ENCODE measurements at places on chromosomes 3 and 15.
A peak's percentile ranks its signal among the peaks of the same experiment; 100 is the strongest.

DNA sequence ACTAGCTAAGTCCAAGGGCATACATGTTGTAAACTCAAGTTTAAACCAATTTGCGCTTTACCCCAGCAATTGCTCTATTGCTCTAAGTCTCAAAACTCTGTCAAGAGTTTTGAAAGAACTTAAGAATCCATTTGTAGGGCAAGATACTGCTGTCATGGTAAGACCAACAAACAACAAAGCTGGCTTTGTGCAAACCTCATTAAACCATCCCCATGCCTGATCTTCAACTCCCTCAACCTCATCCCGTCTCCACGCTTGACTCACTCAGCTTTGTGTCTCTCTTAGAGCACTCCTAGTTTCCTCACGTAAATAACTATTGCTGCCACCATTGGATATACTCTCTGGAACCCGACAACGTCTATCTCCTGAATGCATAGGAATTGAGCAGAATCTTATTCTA lies 20.6 kb upstream of the ARHGEF26 start:
- no peak for DNase-seq

DNA sequence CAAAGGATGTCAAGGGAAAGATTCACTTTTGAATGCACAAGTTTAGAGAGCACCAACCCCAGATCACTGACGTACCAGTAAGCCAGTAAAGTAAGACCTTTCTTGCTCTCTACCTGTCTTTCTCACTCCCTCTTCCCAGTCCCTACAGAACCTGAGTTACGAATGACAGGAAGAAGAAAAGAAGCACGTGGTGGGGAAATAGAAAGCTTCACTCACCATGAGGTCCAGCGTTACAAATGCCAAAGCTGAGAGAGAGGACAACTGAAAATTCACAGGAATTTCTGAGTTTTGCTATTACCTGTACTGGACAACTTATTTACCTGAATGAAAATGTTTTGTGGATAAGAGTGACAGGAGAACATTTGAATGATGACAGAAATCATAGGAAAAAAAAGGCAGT lies 133.2 kb upstream of the GBE1 start:
- no peak for DNase-seq

DNA sequence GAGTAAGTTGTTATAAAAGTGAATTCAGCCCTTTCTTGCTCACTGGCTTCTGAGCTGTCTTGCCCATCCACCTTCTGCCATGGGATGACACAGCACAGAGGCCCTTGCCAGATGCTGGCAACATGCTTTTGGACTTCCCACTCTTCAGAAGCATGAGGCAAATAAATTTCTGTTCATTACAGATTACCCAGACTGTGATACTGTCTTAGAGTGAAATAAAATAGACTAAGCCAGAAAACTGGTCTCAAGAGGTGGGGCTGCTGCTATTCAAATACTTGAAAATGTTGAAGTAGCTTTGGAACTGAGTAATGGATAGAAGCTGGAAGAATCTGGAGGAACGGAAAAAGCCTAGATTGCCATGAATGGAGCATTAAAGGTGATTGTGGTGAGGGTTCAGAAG lies 170.4 kb downstream of the ZMAT3 start:
- DNase-seq = no peak

GRCh38 chr3:124791142-124791541 lies 60.9 kb downstream of the UMPS start:
- DNase-seq = no peak

- no peak for DNase-seq
These were observed 326.6 kb upstream of the ALCAM start for GRCh38 chr3:105040026-105040622.

- no peak for DNase-seq
These were observed 2.6 kb upstream of the HCLS1 start for GRCh38 chr3:121663171-121663847.

DNA sequence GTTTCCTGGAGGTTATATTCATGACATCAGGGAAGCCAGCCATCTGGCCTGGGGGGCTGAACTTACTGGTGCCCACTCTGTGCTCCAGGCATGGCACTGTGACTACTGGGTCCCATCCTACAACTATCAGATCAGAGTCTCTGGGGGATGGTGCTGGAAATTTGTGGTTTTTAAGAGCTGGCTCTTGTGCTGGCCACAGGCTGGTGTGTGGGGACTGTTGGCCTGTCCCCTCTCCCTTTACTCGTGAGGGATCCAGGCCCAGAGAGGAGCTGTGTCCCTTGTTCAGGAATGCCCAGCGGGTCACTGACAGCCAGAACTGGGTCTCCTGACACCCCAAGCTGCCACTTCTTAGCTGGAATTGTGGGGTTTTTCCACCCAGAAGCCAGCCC lies 44.5 kb upstream of the SEC22A start:
- no peak for DNase-seq

GRCh38 chr3:6124875-6125274 lies 736.0 kb upstream of the GRM7 start:
- DNase-seq = no peak

GRCh38 chr3:122942937-122943827 lies 84.4 kb downstream of the SEMA5B start:
- DNase-seq = peak; percentile 37

DNA sequence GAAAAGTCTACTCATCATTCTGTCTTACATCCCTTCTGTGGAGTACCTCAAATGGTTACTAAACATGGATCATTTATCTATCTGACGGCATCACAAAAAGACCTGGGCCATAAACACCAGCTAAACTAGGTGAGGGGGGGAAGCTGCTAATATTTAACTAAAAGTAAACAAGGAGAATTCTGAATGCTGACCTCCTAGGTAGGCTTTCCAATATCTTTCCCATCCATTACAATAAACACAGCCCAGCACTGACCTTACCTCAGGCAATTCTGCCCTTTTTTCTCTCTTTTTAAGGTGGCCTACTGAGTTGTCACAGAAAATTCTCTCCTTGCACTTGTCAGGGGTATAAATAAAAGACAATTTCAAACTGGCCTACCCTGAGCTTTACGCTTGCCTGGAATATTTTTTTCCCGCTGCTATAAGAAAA lies 33.1 kb downstream of the USF3 start:
- no peak for DNase-seq

DNA sequence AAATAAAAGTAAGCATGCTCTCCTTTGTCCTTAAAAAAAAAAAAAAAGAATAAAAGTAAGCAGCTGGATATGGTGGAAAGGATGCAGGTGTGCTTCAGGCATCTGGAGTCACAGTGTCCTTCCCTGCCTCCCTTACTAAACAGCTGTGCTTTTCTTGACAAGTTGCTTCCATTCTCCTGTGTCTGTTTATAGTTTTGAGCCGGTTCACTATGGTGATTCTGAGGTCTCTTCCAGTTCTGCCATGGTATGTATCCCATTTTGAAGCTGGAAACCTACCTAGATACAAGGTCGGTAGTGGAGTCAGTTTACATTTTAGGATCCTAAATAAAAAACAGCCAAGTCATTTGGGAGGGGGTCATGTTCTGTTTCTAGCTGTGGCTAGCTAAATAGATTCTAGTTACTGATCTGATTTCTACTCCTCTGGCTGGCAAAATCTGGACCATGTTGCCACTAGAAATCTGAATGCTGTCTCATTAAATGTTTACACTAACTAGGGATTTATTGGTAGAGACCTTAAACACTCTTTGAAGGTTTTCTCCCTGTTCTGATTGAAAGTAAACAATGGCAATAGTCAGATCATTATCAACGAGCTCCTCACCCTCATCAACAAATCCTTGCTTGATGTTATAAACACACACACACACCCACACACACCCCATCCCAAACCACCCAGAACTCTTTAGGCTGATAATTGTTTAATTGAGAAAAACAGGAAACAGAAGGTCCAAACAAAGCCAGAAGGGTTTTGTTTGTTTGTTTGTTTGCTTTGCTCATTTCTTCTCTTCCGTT lies 7.9 kb downstream of the TNFSF10 start:
- no peak for DNase-seq

GRCh38 chr3:124318014-124318413 lies 326.1 kb upstream of the ROPN1 start:
- no peak for DNase-seq

GRCh38 chr3:110956081-110956480 lies 115.5 kb upstream of the NECTIN3 start:
- DNase-seq = no peak

- DNase-seq = no peak
These were observed 46.0 kb downstream of the KLF13 start for GRCh38 chr15:31372635-31373091.

GRCh38 chr3:9439331-9439730 lies 41.9 kb downstream of the SETD5 start:
- DNase-seq = no peak

GRCh38 chr15:58839485-58839884 lies 68.4 kb downstream of the MINDY2 start:
- DNase-seq = peak; percentile 7

- no peak for DNase-seq
These were observed 139.6 kb downstream of the LRRK1 start for GRCh38 chr15:101058735-101059134.

- no peak for DNase-seq
These were observed 177.6 kb downstream of the KCNAB1 start for GRCh38 chr3:156298014-156298413.

- no peak for DNase-seq
These were observed 47.7 kb upstream of the PTX3 start for GRCh38 chr3:157388976-157389375.

DNA sequence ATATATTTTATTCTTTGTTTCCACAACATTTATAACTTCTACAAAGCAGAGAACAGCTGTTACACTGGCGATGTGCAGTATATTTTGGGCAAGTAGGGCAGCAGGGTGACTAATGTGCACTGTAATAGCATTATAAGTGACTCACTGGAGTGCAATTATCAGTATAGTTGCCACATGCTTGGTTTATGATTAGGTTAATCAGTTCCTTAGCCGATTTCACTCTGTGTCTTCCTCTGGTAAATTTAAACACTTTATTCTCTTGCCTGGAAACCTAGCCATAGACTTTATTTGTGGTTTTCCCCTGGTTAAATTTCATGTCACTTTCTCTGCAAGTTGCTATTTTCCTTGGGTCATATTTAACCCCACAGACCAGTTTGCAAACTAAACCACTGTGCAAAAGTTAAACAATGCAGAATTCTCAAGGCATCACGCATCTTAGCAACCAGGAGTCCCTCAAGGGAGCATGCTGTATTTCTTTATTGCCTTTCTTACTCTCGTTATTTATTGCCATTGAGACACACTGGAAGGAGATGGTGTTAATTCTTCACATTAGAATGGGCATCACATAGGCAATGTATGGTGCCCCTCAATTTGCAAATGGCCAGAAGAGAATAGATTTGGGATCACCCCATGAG lies 690.2 kb upstream of the DPPA4 start:
- no peak for DNase-seq

GRCh38 chr3:127728417-127729015 lies 55.8 kb downstream of the ABTB1 start:
- peak; percentile 59 for DNase-seq

DNA sequence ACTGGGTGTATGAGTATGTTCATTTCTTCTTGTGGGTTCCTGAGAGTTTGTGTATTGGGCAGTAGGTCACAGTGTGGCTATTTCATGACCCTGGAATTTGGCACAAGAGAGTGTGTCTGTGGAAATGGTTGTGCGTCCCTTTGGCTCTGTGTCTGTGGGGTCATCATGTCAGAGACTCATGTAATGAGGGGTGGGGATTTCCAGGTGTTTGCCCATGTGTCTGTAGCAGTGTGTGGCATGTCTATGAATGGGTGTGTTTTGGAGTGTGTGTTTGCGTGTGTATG lies 1.3 kb upstream of the GATA2 start:
- no peak for DNase-seq

GRCh38 chr15:89002281-89002761 lies 85.9 kb upstream of the ABHD2 start:
- DNase-seq = peak; percentile 60

DNA sequence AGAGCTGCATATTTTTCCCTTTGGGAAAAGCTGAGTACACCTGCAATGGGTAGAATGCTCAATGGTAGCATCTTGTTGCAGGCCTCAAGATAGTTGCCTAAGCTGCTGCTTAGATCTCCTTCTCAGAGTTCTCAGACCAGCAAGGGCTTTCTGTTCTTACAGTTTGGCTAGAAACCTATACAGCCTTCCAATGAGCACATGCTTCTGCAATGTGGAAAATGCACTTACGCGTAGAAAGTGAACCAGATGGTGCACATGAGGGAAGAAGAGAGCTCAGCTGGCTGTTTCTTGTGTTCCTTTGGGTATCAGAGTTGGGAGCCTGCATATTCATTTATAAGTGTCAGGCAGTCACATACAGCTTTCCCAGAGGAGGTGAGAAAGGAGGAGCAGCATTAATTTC lies 136.4 kb downstream of the B3GALNT1 start:
- DNase-seq = no peak

DNA sequence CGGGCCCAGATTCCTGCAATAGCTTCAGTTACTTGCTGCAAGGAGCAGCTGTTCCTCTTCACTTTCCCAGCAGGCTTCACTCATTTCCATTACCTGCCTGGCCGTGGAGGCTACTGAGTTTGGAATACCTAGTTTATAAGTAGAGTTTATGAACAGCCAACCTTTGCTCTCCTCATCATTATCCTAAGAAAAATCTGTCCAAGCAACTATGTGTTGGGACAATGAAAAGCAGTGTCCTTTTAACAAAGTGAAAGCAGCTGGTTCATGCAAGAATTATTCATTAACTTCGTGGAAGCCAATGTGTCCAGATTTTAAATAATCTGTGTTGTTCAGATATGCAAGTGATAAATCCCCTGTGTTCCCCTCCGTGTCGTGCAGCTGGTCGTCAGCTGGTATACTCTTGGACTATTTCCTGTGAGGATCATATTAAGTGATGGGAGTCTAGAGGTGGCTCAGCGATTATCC lies 39.3 kb upstream of the SSR3 start:
- no peak for DNase-seq

- no peak for DNase-seq
These were observed 60.4 kb upstream of the CDIN1 start for GRCh38 chr15:36519067-36519466.

DNA sequence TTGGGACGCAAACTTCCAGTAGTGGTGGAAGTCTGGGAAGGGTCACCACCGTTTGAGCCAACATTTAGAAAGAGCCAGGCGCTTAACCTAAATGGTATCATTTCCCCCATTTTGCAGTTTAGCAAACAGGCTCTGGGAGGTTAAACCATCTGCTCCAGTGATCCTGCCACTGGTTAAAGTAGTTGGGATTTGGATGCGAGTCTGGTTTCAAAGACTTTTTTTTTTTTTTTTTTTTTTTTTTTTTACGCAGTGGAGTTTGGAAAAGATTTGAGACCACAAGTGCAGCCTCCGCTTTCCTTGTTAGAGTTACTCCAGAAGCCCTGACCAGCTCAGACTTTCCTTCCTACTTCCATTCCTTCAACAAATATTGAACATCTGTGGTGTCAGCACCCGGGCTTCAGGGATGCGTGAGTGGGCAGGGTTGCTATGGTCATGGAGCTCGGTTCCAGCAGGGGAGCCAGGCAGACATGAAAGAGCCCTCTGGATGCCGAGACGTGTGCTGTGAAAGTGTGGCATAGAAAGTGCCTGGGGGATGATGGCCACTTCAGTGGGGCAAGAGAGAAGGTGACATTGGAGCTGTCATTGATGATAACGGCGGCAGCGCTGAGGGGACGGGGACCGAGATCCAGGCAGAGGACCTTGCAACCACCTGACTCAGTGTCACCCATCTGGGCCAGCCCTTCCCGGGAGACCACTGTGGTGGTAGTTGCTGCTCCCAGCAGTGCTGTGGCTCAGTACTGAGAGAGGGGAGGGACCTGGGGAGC lies 1.1 kb upstream of the RNU6-1 start:
- DNase-seq = peak; percentile 40

All from inflammatory macrophage treated with lipopolysaccharide for 4 hours (primary cell).